Hematopoietic multipotent progenitor cell treated with erythropoietin and hydrocortisone succinate and interleukin-3 and kit ligand, for 17 days (in vitro differentiated cells): ENCODE measurements at places on chromosomes 13 and 19.

- no peak for DNase-seq
Measured at GRCh38 chr13:95620030-95620824, 24.3 kb downstream of the DZIP1 start.

DNA sequence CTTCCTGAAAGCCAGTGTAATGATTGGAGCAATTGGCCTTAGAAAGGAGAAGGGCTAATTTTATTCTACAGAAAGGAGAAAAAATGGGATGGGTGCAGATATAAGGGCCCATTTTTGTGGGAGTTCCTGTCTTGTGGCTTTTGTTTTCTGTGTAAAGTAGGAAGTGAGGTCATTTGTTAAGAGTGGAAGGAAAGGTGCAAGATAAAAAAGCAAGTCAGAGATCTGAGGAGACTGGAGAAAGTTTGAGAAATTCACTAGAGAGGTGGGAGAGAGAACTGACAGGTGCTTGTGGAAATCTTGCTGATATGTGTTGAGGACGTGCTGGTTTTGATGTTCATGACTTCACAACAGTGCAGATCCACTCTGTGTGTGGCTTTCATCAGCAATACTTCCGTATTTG is 349.4 kb downstream of the DLEU7 start:
- DNase-seq, result no peak

GRCh38 chr19:56071151-56071550 is 49.9 kb downstream of the ZNF787 start:
- DNase-seq, result no peak

GRCh38 chr13:24038405-24038804 is 122.1 kb upstream of the SPATA13 start:
- no peak for DNase-seq

- no peak for DNase-seq
Measured at GRCh38 chr13:111422348-111422747, 101.9 kb downstream of the TEX29 start.

DNA sequence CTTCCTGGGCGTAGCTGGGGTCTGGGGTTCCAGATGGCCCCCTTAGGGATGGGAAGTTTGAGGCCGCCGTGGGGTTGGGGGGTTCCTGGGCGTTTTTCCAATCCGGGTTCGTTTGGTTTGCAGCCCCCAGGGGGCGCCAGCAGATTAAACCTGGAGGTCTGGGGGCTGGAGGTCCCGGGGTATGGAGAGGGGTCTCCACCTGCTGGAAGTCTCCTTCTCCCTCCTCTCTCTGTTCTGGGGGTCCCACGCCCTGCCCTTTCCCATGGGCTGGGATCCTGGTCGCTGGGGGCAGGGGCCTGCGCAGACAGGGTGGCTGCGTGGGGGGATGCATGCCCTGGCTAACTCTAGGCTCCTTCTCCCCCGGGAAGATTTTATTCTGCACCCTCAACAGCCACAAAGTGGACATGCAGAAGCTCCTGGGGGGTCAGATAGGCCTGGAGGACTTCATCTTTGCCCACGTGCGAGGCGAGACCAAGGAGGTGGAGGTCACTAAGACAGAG is 899 bp downstream of the GIPC3 start:
- no peak for DNase-seq

DNA sequence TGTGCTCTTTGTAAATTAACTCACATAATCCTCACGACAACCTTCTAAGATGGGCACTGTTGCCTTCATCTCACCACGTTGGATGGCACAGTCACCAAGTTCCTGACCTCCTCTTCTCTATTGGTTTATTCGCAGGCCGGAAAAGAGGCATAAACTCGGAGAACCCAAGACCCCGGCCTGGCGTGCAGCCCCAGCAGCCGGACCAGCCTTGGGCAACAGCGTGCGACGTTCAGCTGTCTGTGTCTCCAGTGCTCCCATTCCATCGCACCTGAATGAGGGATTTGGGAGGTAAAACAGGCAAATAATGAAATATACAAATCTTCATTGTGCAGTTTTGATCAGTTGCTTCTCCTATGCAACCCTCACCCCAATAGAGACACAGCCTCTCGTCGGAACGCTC is 34.5 kb upstream of the GAS6 start:
- no peak for DNase-seq

DNA sequence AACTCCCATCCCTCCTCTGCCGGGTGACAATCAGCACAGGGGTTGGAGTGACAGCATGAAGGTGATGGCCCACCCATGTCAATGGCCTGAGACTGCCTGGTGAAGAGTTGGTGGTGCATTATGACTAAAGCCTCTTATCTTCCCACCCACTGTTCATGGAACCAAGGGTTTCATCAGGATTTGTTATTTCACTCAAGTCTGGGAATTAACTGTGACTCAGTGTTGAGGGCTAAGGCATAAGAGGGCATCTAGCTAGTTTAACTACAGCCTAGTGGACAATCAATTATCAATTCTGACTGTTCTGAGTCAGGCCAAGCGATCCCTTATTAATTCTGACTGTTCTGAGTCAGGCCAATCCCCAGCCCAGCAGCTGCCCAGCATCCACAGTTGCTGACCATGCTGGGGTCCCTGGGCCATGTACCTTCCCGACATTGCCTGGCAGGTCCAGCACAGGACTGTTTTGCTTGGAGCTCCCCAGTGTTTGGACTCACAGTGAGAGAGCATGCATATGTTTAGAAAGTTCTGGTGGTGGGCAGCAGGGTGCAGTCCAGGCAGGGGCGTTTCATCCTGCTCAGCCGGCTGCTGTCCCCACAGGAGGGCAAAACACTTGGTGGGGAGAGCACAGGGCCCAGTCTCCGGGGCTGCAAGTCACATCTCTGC is 65.5 kb downstream of the RASL11A start:
- no peak for DNase-seq

- no peak for DNase-seq
Measured at GRCh38 chr19:17686592-17687024, 1.5 kb downstream of the UNC13A start.

GRCh38 chr19:33441828-33442227 is 68.3 kb downstream of the CEBPG start:
- DNase-seq, result no peak

DNA sequence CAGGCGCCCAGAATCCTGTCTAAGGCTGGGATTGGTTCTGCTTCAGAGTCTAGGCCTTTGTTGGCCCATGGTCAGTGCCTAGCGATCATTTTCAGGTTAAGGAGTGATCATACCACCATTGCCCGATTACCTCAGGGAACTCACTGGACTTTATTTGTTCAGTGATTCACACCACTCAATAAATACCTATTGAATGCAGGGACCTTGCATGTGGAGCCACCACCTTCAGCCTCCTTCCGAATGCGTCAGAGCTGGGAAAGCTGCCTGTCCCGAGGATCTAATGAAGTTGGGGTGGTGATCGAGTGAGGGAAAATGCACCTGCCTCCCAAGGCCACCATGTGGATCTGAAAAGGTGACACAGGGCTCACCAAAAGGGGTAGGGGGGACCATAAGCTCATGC is 40.0 kb upstream of the POU2F2 start:
- DNase-seq, result no peak

DNA sequence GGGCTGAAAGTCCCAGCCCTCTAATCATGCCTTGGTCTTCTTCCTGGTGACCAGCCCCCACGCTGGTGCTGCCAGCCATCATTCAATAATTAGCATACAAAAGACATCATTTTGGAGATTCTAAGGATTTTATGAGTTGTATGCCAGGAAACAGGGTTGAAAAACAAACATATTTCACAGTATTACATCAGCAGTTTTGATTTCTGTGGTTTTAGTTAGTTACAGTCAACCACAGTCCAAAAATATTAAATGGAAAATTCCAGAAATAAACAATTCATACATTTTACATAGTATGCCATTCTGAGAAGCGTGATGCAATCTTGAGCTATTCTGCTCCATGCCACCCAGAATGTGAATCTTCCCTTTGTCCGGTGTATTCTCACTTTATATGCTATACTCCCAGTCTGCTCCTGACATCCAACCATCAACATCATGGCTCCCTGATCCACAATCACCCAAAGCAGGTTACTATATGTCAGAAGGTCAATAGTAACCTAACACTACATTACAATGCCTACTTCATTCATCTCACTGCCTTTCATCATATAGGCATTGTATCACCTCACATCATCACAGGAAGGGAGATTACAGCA is 49.2 kb downstream of the STOML3 start:
- no peak for DNase-seq

DNA sequence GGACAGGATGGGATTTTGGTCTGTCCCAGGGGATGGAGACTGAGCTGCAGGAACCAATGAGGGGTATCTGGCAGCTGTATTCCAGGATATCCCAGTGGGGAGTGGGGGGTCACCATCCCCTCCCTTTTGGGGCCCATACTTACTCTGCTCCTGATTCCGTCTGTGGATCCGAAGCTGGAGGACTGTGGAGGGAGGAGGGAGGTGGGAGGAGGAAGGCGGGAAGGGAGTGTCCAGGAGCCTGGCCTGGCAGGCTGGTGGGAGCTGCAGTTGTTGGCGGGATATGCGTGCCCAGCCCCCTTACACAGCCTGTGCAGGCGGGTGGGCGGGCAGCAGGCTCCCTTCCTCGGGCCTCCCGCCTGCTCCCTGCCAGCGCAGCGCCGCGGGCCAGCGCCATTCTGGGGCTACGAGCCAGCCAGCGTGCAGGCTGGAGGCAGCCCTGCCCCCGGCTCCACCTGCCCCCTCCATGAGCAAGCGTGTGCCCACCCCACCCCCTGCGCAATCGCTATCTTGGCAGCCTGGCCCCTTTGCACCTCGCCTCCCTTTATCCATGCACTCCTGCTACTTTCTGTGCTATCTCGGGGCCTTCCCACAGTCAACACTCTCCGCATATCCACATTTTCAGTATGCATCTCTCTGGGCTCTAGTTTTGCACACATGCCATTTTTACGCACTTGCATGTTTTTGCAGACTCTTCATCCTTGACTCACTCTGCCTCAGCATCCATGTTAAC is 2.8 kb downstream of the MAMSTR start:
- no peak for DNase-seq
